ENCODE measurements at places on chromosomes 3 and 15. TPM values are rescaled to one million over a fixed set of nuclear protein-coding genes. Genes with fewer than 3 reads are reported as not detected.

- no peak for DNase-seq
These were observed 7.1 kb downstream of the SEMA3F start for GRCh38 chr3:50162034-50162883.

- DNase-seq = peak; percentile 10
These were observed 233.3 kb downstream of the TIGIT start for GRCh38 chr3:114527036-114527644.

DNA sequence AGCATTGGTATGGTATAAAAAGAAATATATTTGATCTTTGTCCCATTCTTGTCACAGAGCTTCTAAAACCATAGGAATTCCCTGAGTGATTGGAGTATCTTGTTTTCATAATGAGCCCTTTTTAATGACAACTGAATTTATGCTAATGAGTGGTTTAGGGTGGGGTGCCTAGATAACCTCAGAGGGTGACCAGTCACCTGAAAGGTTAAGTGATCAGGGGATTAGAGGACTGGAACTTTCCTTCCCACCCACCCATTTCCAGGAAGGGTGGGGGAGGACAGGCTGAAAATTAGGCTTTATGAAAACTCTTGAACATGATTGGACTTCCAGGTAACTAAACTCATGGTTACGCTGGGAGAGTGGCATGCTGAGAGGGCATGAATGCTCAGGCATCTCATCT, 8.5 kb downstream of the MFN1 start:
- no peak for DNase-seq

DNA sequence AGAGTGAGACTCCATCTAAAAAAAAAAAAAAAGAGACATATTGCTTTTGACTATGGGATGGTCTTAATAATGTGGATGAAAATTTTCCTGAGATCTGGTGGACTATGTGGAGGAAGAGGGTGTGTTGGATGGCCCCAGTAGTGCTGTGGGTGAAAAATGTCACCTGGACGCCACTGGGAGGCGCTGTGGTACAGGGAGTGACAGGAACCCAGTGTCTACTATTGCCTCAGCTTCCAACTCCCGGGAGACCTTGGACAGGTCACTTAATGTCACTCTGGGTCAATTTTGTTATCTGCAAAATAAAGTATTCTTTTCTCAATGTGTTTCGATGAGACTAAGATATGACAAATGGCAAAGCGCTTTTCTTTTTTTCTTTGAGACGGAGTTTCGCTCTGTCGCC, 27.7 kb upstream of the DCP1A start:
- DNase-seq = peak; percentile 70

Gene STRIT1
- not detected for total RNA-seq

Gene ACKR4
- total RNA-seq = 0.58 TPM

GRCh38 chr15:56732886-56733135, 498 bp downstream of the ZNF280D start:
- no peak for DNase-seq

Gene GOLGA6L7
- total RNA-seq = not detected

DNA sequence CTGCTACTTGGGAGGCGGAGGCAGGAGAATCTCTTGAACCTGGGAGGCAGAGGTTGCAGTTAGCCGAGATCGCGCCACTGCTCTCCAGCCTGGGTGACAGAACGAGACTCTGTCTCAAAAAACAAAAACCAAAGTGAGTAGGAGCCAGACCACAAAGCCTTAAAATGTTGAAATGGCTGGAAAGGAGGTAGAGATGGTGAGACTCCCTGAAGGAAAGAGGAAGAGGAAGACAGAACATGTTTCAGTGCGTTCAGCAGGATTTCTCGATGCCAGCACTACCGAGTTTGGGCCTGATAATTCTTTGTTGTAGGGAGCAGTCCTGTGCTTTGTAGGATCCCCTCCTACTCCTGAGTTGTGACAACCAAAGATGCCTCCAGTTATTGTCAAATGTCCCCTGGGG, 189.9 kb downstream of the AKAP13 start:
- no peak for DNase-seq

DNA sequence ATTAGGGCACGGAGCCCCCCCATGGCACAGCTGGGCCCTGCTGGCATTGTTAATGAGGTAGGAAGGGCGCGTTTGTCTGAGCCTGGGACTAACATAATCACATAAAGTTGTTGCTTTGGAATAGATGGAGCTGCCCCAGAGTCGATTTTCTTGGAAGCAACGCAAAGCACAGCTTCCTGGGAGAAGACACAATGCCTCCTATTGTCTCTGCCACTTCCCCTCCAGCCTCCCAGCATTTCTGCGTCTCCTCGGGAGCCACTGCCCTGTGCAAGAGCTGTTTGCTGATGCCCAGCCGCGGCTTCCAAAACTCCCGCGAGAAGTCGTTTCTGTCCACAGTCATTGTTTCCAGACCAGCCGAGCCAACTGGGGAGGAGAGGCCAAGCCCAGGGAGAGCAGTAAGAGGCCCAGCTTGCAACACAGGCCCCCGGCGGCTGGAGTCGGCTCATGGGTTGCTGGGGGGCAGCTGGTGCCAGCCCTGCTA, 18.1 kb upstream of the ALDH1A3 start:
- no peak for DNase-seq

DNA sequence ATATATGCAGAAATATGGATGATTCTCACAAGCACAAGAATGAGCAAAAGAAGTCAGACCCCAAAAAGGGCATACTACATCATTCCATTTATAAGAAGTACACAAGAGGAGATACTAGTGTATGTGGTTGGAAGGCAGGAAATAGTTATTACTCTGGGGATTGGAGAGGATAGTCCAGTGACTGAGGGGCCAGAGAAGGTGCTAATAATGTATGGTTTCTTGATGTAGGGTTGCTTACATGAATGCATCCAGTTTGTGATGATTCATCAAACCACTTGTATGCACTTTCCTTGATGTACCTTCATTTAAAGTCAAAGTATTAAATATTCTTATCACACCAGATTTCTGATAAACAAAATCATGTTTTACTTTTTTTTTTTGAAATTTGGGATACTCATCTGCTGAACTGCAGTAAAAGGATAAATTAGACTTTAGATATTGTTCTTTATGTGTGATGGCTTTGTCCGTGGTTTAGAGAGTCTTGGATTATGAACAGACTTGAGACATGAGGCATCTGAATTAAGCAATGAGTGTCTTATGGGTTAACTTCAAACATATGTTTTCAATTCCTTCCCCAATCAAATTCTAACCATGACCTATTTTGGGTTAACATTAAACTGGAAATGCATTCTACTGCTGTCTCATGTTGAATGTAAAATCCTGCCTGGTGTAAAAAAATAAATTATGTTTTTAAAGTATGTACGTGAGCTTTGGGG, 171.2 kb downstream of the SEMA6D start:
- no peak for DNase-seq

- DNase-seq = peak; percentile 53
These were observed 365.2 kb upstream of the DPH6 start for GRCh38 chr15:35911052-35911777.

DNA sequence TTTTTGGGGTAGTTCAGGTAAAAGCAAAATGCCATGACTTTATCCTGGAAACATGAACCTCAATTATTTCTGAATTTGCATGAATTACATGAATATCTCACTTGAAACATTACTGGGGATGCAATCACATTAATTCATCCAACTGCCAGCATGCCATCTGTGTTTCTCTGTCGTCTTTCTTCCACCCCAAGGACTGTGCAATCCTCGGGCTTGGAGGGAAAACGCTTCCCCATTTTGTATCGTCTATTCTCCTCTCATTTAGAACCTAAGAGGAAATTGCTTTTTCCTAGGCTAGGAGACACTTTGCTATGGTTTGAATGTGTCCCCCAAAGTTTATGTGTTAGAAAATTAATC, 109.4 kb downstream of the SQOR start:
- DNase-seq = no peak

- DNase-seq = no peak
These were observed 45.1 kb downstream of the ACP3 start for GRCh38 chr3:132362329-132362728.

- no peak for DNase-seq
These were observed 540 bp upstream of the PPP1R2 start for GRCh38 chr3:195543500-195544229.

Gene WDR72
- total RNA-seq = not detected

Gene IL17RE
- 59.4 TPM for total RNA-seq

- no peak for DNase-seq
These were observed 362.3 kb downstream of the NR2F2 start for GRCh38 chr15:96692826-96693225.

DNA sequence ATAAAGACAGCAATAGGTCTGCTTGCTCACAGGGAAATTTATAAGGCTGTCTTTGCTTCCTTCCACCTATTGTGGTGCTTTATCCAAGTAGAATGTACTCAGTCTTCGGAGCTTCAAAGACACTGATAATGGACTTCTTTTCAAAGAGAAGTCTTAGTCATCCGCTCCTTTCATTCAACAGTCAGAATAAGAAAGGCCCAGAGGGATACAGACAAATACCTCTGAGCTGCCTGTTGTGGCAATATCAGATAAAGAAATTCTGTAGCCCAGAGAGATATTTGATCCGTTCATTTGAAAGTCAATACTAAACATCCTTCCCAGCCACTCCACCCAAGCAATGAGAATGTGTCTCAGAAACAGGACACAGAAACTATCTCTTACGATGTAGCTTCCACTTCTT, 110.0 kb downstream of the FHIT start:
- DNase-seq = no peak

- DNase-seq = no peak
These were observed 71.2 kb upstream of the TMEM158 start for GRCh38 chr3:45297331-45297730.

Gene CRYGS
- total RNA-seq = 2.8 TPM
